Pancreas (tissue), 10 donors: ENCODE measurements at places on chromosomes 16 and 17. TPM values are rescaled to one million over a fixed set of nuclear protein-coding genes. Genes with fewer than 3 reads are reported as not detected.

ZNF750 gene
- 0.02 TPM for polyA plus RNA-seq

C16orf46 gene
- 1.4 TPM for polyA plus RNA-seq

- H3K27me3 ChIP-seq: no peaks in the 10 kb centered on the region
- H3K27ac ChIP-seq: no peak overlapping the region
- H3K4me3 ChIP-seq: no peak overlapping the region
These were observed 22.9 kb downstream of the MMD start for GRCh38 chr17:55398689-55399088.

LPCAT2 gene
- polyA plus RNA-seq: 4.4 TPM
